ENCODE measurements at places on chromosomes 3 and 15.

DNA sequence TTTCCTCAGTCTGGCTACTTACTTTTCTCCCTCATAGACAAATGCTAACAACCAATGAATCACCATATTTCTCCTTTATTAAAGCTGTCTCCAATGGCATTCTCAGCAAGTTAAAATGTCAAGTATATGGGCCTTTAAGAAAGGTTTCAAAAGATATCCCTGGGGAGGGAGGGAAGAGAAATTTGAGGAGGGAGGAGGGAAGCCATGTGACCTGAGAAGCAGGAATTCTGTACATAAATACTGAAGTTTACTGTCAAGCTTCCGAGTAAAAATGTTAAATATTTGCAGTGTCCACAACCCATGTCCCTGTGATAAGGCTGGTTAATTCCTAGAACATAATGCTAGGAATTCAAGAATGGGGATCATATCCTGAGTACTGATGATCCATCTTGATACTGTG, 175.9 kb downstream of the CNTN4 start:
- DNase-seq: no peak

DNA sequence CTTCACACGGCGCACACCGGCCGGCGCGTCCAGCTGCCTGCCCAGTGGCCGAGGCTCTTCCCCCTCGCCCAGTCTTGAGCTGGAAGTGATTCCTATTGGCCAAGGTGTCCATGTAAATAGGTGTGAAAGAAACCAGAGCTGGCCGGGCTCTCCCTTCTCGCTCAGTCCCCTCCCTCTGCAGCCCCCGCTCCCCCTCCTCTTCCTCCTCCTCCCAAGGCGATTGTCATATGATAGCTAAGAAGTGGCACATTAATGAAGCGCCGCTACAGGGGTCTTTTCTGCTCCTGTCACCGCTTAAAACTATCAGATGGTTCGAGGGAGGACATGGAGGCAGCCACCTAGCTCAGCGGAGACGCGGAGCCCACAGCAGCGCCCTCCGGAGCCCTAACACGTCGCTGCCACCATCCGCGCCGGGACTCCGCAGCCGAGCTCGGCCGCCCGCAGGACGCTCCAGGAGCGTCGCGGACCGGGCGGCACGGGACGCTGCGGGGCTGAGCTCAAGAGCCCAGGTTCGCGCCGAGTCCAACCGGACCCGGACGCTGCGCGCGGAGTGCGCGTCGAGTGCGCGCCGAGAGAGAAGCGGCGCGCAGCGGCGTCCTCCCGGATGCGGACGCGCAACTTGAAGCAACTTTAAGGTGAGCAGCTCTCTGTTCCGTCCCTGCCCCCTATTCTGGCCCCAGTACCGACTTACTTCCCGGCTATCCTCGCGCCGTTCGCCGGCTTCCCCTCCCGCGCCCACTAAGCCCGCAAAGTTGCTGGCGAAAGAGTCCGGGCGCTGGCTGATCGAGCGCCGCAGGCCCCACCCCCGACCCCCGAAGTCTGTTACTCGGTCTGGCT, at the start of gene FOXB1:
Gene FOXB1 (plus strand): TSS at position 303 of the 837 bp plus-strand sequence. CDS start 653 bp downstream, outside the sequence.
- DNase-seq: peak; percentile 16

- DNase-seq: no peak
Observed at GRCh38 chr3:24407980-24408680, 86.5 kb downstream of the THRB start.

GRCh38 chr3:46187876-46188275, 20.2 kb downstream of the CCR1 start:
- DNase-seq: no peak

DNA sequence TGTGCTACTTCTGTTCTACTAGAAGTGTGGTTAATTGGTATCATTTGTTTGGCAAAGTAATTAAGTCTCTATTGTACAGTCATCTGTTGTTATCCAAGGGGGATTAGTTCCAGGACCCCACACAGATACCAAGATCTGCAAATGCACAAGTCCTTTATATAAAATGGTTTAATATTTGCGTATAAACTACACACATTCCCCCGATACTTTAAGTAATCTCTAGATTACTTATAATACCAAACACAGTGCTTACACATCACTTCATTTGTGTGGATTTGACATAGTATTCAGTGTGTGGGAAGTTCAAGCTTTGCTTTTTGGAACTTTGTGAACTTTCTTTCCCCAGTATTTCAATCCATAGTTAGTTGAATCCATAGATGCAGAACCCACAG, 50.5 kb upstream of the ABI3BP start:
- DNase-seq: no peak

DNA sequence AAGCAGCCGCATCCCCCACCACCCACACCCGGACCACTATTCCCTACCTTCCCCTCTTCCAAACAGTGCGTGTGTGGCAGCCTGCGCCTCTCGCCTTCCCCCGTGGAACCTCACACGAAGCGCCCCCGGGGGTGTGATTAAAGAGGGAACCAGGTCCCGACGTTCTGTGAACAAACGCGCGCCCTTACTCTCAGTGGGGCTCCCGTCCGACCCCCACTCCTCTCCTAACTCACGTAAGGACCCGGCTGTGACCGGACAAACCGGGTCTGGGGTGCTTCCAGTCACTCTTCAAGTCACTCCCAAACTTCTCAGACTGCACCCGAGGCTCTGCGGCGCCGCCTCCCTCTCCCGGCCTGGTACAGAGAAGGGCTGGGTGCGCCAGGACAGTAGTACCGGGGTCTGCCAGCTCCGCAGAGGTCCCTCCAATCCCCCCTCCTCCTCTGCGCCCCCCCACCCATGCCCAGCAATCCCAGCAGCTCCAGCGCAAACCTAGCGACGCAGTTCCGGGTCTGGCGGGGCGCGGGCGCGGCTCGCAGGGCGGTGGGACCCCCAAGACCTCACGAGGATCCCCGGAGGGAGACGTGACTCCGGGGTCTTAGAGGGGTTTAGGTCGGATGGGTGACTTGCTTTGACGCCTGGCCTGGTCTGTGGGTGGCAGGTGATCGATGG, 574 bp downstream of the DUOXA1 start:
- no peak for DNase-seq

GRCh38 chr3:88668180-88668579, 439.2 kb upstream of the EPHA3 start:
- DNase-seq: no peak

DNA sequence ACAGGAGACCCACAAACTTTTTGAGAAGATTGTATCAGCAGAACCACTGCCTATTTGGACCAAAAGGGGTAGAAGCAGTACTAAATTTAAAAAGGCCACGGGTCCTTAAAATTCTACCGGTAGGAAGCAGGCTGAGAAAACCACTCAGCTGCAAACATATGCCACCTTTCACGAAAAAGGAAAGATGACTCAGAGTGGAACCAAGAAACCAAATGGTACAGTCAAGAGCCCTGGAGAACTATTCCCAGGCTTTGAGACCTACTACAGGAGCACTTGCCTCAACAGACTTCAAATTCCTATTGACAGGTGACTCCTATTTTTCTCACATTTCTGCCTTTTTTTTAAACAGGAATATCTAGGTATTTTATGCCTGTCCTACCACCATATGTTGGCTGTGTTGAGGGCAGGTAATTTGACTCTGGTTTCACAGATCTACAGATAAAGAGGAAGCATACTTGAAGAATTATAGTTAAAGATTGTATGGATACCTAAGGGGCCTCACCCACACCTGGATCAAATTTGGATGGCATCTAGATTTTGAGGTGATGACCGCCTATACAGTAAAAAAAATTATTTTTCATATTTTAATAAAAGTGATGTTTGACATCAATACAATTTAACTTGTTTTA, 10.1 kb downstream of the GOLIM4 start:
- DNase-seq: no peak
